ENCODE measurements at places on chromosomes 6 and 20.

DNA sequence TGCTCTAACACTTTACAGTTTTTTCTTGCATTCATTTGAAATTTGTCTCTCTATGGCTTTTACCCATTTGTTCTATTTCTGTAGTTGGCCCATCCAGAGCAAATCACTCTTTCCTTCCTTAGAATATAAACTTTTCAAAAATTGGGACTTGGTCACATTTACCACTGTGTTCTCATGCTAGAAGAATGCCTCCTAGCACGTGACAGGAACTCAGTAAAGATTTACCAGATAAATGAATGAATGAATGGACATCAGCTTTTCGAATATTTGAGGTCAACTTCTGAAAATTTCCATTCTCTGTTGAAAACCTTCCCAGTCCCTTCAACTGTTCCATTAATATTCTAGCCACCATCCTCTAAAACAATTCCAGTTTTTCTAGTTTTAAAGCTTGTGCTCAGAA, 294.5 kb downstream of the CD83 start:
- DNase-seq: no peak

DNA sequence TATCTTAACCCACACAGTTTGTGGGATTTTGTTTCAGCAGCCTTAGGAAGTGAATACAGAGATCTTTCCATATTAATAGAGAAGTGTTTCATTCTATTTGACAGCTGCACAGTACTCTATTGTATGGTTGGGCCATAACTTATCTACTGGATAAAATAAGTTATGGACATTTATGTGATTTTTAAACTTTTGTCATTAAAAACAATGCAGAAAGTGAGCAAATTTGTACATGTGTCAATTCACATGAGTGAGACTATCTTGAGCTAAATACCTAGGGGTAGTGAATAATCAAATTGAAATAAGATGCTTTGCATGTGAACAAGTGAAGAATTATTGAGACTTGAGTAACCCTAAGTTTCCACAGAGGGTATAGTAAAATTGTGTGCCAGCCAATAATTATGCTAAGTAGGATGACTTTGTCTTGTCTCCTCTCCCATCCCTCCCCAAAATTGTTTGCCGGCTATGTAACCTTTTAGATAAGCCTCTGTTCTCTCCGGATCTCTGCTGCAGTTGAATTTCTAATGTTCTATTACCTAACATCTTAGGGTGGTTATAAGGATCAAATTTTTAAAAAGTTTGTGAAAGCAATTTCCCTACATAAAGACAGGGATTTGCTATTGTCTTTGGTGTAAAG, 33.3 kb upstream of the TPBG start:
- no peak for DNase-seq

DNA sequence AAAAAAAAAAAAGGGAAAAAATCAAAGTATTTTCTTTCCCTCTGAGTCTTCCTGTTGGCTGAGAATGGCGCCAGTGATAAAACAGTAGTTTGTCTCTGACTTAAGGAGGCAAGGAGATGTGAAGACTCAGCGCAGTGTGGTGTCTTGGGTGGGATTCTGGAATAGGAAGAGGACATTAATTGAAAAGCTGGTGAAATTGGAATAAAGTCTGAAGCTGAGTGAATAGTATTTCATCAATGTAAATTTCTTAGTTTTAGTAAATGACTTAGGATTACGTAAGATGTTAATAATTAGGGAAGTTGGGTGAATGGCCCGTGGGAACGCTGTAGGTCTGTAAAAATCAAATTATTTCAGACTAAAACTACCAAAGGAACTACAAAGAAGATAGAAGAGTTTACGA, 122.8 kb upstream of the ZNF217 start:
- DNase-seq: no peak

GRCh38 chr6:158471339-158471738, 88.6 kb upstream of the TMEM181 start:
- DNase-seq: no peak

GRCh38 chr6:143538374-143538773, 26.9 kb upstream of the FUCA2 start:
- DNase-seq: no peak

DNA sequence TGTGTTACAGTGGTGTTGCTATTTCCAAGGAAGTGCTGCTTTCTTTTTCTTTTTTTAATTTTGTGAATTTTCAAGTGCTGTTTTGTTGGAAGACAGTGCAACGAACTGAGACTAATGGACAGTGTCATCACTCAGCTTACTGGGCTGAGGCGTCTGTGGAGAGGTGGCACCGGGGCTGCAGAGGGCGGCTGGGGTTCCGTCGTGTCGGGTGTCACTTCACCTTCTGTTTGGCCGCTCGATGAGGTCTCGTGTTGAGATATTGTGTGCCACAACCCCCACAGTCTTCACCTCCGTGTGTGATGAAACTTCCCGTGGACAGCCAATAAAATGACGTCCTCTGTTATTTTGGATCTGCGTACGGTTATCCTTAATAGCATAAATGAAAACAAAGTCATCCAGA, 149.4 kb upstream of the SNX9 start:
- no peak for DNase-seq

- no peak for DNase-seq
Measured at GRCh38 chr6:157104803-157105202, 218.5 kb downstream of the TMEM242 start.

- no peak for DNase-seq
Measured at GRCh38 chr20:51337126-51337805, 205.3 kb downstream of the NFATC2 start.

DNA sequence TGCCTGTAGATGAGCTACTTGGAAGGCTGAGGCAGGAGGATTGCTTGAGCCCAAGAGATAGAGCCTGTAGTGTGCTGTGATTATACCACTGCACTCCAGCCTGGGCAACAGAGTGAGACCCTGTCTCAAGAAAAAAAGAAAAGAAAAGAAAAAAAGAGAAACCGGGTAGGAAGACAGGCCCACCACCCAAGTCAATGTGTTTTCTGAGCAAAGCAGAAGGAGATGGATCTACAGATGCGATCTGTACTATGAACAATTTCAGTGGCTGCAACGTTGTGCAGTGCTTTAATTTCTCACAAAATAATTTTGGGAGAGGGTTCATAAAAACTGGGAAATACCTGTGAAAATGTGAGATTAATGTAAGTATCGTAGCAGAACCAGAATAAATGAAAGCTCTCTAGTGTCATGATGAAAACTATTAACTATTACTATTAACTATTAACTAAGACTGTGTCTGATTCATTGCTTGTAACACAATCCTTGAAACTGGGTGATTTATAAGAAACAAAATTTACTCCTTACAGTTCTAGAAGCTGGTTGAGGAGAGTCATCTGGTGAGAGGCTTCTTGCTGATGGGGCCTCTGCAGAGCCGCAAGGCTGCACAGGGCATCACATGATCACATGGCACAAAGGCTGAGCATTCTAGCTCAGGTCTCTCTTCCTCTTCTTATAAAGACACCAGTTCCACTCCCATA, 233.1 kb upstream of the ZNF217 start:
- DNase-seq: no peak

DNA sequence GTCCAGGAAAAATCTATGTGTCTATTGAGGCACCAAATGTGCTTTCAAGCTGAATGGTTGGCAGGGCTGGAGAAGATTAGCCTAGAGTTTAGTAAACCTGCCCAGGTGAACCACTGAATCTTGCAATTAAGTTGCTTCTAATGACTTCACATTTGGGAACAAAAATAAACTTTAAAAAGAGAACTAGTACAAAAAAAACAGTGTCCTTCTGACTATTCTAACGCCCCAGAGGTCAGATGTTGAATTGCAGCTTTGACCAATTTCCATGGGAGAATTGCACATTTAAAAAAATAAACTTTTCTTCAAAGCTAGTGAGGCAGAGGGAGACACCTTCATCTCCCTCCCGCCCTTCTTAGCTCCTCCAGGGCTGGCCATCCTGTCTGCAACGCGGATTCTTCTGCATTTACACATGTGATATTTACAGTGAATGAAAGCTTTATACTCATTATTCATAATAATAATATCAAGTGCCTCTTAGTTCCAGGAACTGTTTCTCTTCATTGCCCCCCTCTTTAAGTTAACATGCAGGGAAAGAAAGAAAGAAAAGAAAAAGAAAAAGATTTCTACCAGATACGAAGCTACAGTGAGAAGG, 270.2 kb downstream of the SMOC2 start:
- no peak for DNase-seq

GRCh38 chr6:26556263-26557070, 18.3 kb downstream of the HMGN4 start:
- DNase-seq: no peak

GRCh38 chr6:160297310-160297709, 38.7 kb upstream of the SLC22A2 start:
- DNase-seq: no peak

- no peak for DNase-seq
Measured at GRCh38 chr20:46269372-46269771, 38.9 kb downstream of the CDH22 start.

DNA sequence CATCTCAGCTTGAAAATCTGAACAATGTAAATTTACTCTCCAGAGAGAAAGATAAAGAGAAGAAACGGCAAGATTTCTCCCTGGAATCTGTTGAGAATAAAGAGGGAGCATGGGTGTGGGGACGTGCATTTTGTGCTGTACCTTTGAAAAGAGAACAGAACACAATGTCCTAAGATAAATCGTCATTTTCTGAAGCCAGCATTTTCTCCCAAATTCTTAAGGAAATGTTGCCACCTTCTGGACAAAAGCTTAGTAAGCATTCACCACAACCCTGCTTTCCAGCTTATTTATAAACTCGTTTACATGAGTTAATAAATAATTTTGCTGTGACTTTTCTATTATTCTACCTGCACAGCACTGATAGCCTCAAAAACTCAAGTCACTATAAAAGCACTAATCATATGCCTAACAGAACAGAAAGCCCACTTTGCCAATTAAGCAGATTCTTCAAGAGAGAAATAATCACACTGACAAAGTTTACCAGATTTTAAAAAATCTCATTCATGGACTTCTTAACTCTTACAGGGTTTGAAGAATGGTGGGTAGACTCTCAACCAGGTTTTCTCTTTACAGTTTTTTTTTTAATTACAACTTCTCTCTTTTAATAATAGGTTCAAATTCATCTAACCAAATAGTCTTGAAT, 155.8 kb downstream of the MBOAT1 start:
- DNase-seq: no peak

DNA sequence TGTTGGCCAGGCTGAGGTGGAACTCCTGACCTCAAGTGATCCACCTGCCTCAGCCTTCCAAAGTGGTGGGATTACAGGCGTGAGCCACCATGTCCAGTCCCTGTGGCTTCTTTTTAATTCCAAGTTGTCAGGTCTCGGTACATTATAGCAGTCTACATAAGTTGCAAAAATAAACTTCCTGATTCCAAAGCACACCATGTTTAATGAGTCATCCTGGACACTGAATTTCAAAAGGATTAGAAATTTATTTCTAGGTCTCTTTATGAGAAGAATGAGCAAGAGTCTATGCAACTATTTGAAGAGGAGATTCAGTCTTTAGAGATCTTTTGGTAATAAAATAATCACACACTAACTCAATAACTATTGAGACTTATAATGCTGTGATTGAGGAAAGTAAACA, 63.9 kb upstream of the MCHR2 start:
- no peak for DNase-seq

DNA sequence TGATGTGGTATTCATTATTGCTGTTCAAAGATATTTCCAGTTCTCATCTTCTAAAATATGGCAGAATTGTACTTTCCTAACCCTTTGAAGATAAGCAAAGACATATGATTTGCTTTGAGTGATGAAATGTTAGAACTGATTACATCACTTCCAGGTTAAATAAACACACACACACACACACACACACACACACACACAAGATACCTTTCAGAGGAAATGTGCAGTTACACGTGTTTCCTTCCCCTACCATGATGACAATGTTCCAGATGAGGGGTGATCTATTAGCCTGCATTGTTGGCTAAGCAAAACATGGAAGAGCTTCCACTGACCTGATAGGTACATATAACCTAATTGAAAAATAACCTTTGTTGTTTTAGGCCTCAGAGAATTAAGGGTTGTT, 11.7 kb upstream of the FRK start:
- DNase-seq: no peak

GRCh38 chr6:141540207-141540606, 592.5 kb upstream of the GJE1 start:
- no peak for DNase-seq

DNA sequence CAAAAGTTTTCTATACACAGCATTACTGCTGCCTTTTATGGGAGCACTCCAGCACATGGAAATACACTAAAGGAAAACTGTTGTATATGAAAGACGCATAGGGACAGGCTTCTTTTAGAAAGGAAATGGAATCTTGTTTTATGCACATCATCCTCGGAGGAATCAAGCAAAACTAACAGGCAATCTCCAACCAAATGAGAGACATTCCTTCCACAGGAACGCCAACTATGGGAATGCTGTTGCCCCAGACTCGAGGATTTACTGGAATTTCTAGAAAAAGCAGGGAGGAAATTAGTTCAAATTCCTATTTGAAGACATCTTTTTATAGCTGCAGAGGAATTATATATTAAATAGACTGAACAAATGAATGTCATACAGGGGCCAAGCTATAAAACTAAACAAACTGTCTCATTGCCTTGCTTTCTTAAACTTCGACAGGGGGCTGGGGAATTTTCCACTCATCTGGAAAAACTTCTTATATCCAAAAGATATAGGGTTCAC, 52.2 kb downstream of the LYRM4 start:
- DNase-seq: no peak

DNA sequence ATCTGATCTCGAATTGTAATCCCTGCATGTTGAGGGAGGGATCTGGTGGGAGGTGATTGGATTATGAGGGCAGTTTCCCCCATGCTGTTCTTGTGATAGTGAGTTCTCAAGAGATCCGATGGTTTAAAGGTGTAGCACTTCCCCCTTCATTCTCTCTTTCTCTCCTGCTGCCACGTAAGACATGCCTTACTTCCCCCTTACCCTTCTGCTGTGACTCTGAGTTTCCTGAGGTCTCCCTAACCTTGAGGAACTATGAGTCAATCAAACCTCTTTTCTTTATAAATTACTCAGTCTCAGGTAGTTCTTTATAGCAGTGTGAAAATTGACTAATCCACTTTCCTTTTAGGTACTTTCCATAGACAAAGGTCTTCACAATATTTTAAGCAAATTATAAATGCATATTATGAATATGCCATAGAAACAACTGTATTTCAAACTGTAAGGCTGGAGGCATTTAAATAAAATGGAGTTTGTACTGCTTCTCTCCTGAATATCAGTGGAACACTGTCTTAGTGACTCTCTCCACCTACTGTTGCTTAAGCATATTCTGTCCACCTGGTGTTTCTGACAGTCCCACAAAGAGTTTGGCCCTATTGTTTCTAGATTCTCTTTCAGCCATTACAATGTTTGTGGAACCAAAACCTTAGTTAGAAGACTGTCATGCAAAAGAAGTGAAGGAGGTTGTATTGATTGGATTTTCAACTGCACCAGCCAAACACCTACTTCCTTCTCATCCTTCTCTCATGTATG, 24.3 kb upstream of the IL17A start:
- no peak for DNase-seq

DNA sequence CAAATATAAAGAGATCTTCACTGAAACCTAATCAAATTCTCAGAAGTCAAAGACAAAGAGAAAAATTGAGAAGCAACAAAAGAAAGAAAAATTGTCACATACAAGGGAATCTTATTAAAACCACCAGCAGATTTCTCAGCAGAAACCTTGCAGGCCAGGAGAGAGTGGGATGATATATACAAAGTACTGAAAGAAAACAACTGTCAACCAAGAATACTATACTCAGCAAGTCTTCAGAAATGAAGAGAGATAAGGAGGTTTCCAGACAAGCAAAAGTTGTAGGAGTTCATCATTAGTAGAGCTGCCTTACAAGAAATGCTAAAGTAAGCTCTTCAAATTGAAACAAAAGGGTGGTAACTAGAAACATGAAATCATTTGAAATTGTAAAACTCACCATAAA, 345.6 kb downstream of the MAFB start:
- DNase-seq: no peak

GRCh38 chr6:26140254-26140966, 53.2 kb downstream of the HFE start:
- no peak for DNase-seq

- DNase-seq: no peak
Measured at GRCh38 chr6:57130661-57131177, 40.7 kb downstream of the ZNF451 start.

All from esophagus squamous epithelium (tissue), 5 donors.